Forelimb muscle (tissue), 1 donor: ENCODE measurements at places on chromosomes 7 and 10. TPM values are rescaled to one million over a fixed set of nuclear protein-coding genes. Genes with fewer than 3 reads are reported as not detected.

GRCh38 chr10:18328941-18329340 is 188.7 kb downstream of the CACNB2 start:
- DNase-seq = no peak

- DNase-seq = no peak
Measured at GRCh38 chr7:22989643-22990587, 24.0 kb downstream of the HYCC1 start.

DNA sequence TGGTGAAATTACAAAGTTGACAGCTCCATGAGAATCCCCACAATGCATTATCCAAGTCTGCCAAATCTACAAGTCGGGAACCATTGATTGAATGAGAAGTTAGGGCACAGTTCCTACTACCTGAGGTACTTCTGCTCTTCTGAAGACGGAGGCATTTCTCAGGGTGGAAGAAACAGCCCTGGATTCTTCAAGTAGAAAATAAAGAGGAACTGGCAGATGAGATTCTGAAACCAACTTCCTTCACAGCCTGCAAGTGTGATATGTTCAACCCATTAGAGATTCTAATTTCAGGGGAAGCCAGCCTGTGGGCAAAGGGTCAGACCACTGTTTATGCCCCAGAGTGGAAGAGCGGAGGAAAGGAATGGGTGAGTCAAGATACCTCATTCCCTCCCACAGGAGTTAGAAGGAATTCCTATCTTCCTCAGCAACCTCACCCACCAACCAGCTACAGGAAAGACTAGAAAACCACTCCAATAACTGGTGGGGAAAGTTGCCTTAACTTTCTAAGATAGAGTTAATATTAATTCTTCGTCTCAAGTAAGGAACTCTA is 50.5 kb upstream of the BMPER start:
- DNase-seq = no peak

GRCh38 chr10:70528741-70529362 is 50.3 kb downstream of the PALD1 start:
- DNase-seq = no peak

GRCh38 chr7:121871188-121871587 is 1.8 kb upstream of the PTPRZ1 start:
- no peak for DNase-seq

GRCh38 chr10:62333988-62334682 is 40.0 kb upstream of the ZNF365 start:
- no peak for DNase-seq

DNA sequence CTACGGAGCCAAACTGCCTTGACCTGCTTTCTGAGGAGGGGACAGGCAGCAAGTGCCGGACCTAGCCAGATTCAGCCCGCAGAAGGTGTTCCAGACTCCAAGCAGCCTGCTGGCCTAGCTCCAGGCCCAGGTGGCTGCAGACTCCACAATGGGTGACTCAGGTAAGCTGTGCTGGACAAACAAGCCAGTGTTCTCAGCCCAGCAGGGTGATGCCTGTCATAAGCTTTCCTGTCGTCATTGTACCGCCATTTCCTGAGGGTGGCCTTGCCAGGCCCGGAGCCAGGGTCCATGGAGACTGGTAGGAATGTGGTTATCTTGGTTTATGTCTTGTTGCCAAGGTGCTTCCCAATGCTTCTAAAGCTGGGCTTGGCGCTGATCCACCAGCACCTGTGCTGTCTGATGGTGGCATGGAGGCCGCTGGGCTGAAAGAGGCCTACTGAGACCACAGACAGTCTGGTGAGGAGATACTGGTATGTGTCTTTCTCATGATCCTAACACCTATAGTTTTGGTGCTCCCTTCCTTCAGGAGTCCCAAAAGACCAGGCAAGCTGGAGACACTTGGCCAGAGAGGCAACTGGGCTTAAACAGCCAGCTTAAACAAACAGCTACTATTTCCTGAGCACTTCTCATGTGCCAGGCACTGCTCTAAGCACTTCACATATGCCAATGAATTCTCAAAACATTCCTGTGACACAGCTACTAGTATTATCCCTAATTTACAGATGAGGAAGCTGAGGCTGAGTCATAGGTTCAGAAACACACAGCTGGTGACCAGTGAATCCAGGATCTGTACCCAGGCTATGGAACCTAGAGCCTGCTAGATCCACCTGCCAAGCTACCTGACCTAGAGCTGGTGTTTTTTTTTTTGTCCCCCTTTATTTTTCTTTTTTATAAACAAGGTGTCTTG is 42.0 kb downstream of the ZC3HC1 start:
- no peak for DNase-seq

DNA sequence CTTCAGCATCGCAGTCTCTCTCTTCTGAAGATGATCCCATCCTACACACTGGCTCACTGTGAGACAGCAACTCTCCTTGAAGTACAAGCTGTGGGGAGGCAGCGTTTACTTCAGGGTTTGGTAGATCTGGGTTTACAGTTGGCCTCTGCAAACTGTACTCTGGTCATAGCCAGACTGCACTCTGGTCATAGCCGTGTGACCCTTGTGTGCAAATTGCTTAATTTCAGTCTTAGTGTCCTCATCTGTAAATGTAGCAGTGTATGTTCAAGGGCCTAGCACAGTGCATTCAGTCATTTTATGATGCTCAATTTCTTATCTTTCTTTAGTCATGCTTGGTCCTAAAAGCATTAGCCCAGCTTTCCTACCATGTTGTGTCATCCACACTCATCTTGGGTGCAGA is 188.2 kb downstream of the LRMDA start:
- DNase-seq = no peak

DNA sequence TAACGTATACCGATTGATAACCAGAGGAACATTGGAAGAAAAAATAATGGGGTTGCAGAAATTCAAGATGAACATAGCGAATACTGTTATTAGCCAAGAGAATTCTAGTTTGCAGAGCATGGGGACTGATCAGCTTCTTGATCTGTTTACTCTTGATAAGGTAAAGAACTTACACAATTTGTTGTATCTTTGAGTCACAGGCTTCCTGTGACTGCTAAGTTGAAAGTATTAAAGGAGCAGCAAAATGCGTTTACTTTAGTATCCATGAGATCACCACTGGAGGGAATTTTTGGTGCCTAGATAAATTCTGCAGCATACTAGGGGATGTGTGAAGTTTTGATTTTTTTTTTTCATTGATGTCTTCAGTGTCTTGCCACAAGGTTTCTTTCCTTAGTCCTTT is 103.6 kb downstream of the BTAF1 start:
- DNase-seq = no peak

DNA sequence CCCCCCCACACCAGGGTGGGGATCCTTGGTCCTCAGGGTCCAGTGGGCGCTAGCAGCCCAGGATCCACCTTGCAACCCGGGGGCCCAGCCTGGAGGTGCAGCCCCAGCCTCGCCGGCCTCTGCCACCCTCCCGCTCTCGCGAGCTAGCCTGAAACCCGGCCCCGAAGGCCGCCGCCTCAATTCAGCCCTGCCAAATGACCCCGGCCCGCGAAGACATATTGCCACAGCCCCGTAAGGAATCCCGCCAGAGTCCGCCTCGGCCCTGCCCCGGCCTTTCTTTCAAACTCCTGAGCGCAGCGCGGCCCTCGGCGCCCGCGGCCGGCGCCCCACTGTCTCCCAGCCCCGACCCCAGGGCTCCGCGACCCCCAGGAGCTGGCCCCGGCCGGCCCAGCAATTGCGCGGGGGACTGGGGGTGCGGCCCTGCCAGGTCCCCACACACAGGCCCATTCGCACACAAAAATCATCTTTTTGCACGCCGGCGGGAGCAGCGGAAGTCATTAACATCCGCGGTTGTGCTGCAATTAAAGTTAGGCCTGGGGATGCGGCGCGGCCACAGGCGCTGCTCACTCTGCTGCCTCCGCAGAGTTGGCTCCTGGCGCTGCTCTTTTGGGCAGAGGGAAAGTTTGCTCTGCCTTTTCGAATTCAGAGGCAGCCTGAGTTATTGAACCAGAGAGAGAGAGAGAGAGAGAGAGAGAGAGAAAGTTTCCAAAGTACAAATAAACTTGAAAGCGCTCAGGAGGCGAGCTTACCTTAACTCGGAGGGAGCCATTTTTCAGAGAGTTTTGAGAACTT is 4.0 kb downstream of the HOXA5 start:
- no peak for DNase-seq

GRCh38 chr10:12699258-12699700 is 302.2 kb downstream of the CCDC3 start:
- DNase-seq = no peak

DNA sequence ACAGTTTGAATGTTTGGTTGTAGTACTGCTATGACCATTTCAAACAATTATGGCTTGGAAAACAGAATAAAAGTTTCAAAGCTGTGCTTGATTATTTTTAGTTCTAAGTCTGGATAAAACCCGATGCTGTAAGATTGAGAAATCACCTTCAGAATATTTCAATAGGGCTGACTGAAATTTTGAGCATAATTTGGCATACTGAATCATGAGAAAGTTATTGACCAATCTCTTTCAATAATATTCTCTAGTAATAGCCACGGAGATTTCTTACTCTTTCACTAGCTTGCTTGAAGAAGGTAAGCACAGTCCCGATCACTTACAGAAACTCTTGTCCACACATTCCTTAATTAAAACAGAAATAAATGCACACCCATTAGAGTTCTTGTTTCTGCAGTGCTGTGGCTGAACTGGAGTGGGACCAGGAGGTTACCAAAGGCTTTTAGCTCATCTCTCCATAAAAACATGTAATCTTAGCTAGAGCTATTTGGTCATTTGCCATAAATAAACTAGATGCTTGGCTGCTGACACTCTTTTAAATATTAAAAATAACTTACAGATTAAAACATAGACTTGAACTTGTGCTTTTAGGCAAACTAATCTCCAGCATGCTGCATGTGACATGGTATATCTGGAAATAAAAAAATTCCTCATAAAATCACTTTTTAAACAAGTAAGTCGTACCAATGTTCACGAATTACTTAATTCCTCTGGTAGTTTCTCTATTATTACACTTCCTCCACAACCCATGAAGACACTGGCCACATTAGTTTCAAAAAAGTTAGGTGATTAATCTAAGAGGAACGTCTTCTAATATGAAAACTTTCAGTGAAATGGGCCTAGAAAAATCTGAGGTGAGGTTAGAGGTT is 97.8 kb downstream of the AGMO start:
- no peak for DNase-seq

GRCh38 chr10:65346466-65346865 is 1579.4 kb upstream of the LRRTM3 start:
- DNase-seq = no peak

DNA sequence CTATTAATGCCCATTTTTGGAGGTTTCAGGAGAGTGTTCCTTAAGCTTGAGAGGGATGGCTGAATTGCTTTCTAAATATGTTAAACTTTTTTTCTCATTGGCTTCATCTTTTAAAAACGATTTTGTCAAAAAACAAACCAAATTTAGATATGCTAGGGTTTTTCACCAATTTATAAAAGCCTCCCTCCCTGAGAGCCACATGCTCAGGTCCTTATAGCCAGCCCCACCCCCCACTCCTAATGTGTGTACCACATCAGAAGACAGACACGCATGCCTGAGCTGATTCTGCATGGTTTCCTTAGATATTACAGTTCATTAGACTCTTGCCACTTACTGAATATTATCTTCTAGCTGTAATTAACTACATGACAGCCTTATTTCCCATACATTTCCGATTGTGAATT is 2.0 kb downstream of the CUL1 start:
- no peak for DNase-seq

GRCh38 chr10:110723224-110723891 is 79.2 kb downstream of the RBM20 start:
- DNase-seq = no peak

DNA sequence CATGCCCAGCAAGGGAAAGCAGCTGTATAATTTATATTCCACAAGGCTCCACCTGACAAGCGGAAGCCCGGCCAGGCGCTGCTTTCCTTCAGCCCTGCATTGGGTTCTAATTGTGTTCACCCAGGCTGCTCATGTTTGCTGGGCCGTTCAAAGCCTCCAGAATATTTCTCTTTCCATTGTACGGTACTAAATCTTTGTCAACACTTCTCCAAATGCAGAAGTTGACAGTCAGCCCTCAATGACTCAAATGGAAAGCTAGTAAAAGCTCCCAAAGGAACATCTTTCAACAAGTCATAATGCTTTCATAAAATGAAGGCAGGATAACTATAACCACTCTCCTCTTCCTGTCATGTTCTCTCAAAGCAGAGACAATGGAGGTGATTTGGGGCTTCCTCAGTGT is 17.8 kb upstream of the CPXM2 start:
- DNase-seq = no peak

DNA sequence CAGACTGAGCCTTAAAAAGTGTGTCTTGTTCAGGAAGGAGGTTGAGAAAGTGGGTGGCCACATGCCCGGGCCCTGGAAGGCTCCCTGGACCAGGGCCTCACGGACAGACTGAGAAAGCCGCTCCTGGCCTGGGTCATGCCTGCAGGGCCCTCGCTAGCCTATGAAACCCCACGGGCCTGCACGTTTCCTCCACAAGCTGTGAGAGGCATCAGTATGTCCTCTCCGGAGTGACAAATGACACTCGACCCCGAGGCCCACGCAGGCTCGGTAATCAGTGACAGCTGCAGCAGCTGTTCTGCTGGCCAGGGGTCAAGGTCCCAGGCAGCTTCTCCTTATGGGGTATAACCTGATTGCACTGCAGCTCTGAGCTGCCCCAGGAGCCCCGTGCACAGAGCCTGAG is 47.6 kb downstream of the ASB13 start:
- DNase-seq = no peak

DNA sequence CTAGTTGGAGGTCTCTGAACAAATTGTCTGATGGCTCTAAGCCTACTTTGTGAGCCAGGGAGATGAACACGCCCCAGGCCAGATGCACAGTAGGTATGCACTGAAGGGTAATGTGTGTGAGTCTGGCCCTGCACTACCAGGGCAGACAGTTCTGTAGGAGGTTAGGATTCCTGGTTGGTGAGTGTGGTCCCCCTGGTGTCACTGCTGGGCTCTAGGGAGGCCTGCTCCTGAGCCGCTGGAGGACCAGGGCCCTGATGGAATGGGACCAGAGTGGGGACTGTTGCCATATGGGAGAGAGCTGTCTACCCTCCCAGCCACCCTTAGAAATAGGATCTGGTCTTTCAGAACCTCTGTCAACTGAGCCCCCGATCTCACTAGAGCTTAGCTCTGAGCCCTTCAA is 42.0 kb downstream of the CDH23 start:
- DNase-seq = no peak

- DNase-seq = no peak
Measured at GRCh38 chr7:80410081-80410480, 101.8 kb downstream of the GNAT3 start.

GRCh38 chr7:154424350-154424749 is 372.2 kb downstream of the DPP6 start:
- DNase-seq = no peak

DNA sequence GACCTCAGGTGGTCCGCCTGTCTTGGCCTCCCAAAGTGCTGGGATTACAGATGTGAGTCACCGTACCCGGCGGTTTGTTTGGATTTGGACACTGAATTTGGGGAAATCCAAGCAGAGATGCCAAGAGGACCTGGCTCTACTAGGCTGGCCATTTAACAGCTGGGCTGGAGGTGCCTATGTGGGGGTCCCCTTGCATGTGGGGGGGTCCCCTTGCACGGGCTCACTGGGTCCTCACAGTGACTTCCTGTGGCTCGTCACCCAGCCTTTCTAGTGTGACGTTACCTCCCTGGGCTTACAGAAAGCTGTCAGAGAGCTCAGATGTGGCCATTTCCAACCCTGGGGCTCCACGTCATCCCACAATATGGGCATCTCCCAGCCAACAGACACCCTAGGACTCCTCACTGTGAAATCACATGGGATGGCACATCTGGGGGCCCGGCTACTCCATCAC is 49.3 kb upstream of the GNA12 start:
- no peak for DNase-seq

PIK3AP1 gene
- polyA plus RNA-seq = 1.8 TPM

GPER1 gene
- polyA plus RNA-seq = 14.4 TPM

SFRP4 gene
- polyA plus RNA-seq = 22.2 TPM

TAS2R5 gene
- polyA plus RNA-seq = 2.4 TPM

OR6B1 gene
- polyA plus RNA-seq = not detected

BICC1 gene
- 14.5 TPM for polyA plus RNA-seq

ANK3 gene
- 144 TPM for polyA plus RNA-seq

ZNF853 gene
- 16.6 TPM for polyA plus RNA-seq

GPR26 gene
- polyA plus RNA-seq = not detected

CREB3L2 gene
- polyA plus RNA-seq = 27.5 TPM
